ENCODE measurements at places on chromosomes 1 and 21.

DNA sequence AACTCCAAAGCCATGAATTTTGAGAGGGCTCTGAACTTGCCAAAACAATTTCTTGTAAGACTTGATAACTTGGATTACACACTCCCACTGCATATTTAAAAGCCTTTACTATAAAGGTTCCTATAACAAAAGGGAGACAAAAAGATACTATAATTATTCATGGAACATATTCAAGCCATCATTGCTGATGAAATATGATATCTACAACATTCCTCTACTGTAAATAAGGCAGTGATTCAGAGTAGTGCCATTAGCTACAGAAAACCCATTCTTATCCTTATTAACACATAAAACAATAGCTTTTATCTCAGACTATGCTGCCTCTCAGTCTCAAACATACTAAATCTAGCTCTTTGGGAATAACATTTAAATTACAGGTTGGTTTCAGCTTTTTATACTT is 675.5 kb upstream of the CXADR start:
- no peak for DNase-seq

GRCh38 chr1:232806186-232806510 is 932 bp downstream of the MAP10 start:
- no peak for DNase-seq

- DNase-seq: no peak
Measured at GRCh38 chr1:168304865-168305264, 24.2 kb downstream of the TBX19 start.

DNA sequence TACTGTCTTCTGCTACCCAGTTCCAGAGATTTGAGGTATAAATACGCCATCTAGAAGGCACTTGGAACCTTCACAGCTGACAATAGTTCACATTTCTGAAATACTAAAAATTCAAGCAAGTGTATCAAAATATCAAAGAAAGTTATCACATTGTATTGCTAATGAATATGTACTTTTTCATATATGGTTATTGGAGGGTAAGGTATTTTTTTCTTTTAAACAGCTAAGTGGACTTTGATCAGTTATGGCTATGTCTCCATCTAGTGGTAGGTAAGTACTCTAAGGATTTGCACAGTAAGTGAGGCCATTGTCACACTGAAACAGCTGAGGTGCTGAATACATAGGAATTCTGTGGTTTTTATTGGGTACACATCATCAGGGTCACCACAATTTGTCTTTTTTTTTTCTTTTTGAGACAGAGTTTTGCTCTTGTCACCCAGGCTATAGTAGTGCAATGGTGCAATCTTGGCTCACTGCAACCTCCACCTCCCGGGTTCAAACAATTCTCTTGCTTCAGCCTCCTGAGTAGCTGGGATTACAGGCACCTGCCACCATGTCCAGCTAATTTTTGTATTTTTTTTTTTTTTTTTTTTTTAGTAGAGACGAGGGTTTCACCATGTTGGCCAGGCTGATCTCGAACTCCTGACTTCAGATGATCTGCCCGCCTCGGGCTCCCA is 49.1 kb upstream of the CR2 start:
- no peak for DNase-seq

DNA sequence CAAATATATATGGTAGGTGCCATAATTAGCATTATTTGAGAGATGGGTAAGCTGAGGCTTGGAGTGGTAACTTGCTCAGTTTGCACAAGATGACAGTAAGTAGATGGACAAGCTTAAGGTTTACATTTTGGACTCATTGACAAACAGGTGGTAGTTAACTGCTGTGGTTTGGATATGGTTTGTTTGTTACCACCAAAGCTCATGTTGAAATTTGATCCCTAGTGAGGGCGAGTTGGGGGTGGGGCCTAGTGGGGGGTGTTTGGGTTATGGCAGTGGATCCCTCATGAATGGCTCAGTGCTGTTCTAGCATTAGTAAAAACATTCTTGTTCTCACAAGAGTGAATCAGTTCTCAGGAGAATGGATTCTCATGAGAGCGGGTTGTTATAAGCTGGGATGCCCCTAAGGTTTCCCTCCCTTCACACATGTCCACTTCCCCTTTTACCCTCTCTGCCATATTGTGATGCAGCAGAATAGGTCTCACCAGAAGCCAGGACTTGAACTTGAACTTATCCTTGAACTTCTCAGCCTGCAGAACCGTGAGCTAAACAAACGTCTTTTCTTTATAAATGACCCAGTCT is 6.6 kb upstream of the PRRX1 start:
- no peak for DNase-seq

DNA sequence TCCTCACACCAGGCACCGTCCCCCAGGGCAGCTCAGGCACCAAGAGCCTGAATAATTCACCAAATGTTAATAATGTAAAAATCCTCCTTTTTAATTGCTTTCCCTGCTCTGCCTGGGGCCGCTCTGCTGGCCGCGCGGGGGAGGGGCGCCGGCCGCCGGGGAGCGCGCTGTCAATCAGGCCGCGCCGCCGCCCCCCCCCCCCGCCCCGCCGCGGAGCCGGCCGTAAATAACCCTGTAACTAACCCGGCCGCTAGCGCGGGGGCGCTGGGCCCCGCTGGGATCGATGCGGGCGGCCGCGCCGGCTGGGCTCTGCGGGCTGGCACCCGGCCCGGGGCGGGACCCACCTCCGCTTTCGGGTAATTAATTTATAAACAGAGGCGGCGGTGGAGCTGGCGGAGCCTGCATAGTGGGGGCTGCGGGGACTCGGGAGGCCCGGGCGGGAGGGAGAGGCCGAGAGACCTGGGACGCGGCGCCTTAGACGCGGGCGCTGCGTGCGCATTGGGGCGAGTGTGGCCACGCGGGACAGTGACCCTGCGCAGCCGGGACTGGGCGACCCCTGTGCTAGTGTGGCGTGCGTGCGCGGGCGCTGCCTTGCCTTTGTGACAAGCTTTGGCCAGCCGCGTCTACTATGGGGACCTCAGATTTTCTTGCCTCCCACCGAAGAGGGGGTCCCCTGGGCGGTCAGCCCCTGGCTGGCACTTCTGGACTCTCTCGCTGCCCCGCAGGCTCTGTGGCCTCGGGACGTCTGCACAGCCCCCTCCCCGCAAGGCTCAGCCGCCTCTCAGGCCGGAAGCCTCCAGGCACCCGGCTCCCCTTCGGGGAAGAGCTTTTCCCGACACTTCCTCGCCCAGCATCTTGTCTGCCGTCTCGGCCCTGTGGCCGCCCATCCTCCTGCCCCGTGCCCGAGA is 16.6 kb downstream of the SAMD11 start:
- DNase-seq: no peak

DNA sequence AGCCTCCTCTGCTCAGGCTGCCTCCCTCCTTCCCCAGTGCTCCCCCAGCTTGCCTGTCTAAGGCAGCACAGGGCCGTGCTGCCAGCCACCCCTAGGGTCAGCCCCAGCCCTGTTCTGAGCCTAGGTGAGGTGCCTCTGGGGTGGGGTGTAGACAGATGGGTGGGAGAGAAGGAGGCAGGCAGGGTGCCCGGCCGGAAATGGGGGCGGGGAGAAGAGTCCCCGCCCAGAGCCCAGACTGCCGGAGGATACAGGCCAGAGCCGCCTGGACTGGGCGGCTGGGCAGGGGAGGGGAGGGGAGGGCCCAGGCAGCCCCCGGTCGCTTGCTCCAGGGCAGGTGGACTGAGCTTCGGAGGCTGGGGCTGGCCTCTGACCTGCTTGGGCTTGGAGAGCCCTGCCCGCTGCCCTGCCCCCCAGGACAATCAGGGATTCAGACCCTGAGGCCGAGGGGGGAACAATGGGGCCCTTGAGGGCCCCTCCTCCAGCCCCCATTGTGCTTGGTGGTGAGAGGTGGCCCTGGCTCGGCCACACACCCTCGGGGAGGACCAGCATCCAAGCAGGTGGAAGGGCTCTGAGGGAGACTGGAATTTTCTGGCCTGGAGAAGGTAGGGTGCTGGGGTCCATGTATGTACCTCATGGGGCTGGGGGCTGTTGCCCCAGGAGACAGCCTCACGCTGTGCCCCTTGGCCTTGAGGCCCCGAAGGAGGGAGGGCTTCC is at the start of gene GJC2:
Gene GJC2, plus strand, starts transcription at position 525 of the 714 bp plus-strand sequence. CDS start 7,829 bp downstream, outside the sequence.
- DNase-seq: no peak

DNA sequence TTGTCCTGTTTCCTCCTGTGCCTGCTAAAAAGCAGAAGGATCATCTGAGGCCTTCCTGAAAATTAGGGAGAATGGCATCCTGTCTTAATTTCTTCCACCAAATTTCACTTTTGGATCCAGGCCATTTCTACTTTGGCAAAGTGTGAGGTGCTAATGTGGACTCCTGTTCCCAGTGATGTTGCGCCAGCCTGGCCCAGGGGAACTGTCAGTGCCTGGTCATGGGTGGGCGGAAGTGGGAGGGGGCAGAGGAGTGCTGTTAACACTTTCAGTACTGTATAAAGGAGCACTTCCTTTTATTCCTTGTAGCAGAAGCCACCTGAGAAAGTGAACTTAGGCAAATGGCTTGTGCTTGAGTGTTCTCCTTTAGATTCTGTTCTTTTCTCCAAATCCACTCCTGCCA is 19.9 kb downstream of the ELAPOR1 start:
- no peak for DNase-seq

GRCh38 chr1:84223751-84224432 is 77.6 kb upstream of the SAMD13 start:
- DNase-seq: no peak

GRCh38 chr21:45858180-45858579 is 123.4 kb upstream of the COL6A1 start:
- DNase-seq: no peak

- no peak for DNase-seq
Measured at GRCh38 chr1:61682891-61683290, 42.0 kb downstream of the TM2D1 start.

GRCh38 chr1:197801684-197802083 is 26.4 kb upstream of the DENND1B start:
- DNase-seq: no peak

DNA sequence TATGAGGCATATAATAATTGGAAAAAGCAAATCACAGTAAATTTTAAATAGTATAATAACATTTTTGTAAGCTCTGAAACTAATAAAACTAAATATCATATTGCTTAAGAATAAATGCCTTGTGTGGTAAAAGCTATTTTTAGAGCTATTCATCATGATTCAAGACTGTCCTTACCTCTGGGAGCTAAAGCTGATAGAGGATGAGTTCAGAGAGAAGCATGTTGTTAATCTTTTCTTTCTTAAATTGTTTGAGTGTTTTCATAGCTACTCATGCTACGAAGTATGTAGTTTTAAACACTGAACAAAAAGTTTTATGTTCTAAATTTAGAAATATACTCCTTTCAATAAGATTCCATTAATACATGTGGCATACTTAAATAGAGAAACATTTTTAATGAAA is 30.5 kb downstream of the IFI16 start:
- no peak for DNase-seq

DNA sequence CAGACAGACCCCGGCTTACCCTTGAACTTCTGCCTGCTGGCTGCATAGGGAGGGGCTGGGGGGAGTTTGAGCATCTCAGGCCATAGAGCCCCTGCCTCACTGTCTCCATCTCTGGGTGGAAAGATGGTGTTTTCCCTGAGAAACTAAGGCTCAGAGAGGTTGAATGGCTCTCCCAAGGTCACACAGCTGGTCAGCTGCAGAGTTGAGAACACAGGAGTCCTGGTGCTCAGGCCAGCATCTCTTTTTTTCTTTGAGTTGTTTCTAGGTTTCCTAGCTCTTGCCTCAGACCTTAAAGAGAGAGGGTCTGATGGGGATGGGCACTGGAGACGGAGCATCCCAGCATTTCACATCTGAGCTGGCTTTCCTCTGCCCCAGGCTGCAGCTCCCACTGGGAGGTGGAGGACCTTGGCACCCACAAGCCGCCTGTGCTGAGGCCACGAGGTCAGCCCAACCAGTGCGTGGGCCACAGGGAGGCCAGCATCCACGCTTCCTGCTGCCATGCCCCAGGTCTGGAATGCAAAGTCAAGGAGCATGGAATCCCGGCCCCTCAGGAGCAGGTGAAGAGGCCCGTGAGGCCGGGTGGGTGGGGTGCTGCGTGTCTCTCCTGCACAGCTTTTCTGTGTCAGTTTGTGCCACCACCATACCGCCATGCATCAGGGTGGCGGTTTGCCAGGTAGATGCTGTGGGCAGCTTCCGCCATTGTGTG is 21.8 kb downstream of the PCSK9 start:
- no peak for DNase-seq

- no peak for DNase-seq
Measured at GRCh38 chr1:111270771-111271463, 19.7 kb upstream of the CHIA start.

- DNase-seq: no peak
Measured at GRCh38 chr1:5410652-5411051, 581.6 kb downstream of the NPHP4 start.

GRCh38 chr21:42218836-42219605 is at the start of gene ABCG1:
TSS of gene ABCG1 (plus strand) at chr21:42219140. CDS start at chr21:42219263, 123 bp downstream.
- DNase-seq: no peak

DNA sequence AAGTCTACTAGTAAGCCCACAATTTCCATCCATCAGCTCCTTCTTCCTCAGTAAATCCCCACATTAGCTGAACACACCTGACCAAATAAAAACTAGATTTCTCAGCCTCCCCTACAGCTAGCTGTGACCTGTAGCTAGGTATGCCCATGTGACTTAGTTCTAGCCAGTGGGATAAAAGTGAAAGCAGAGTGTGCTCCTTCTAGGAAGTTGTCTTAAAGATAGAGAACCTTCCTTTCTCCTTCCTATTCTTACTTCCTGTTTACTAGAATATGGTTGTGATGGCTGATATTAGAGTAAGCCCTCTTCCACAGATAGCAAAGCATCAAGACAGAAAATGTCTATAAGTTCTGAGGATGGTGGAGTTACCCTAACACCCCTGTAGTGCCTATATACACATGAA is 67.0 kb downstream of the PIK3R3 start:
- no peak for DNase-seq

- DNase-seq: no peak
Measured at GRCh38 chr1:197779921-197780320, 4.6 kb upstream of the DENND1B start.

DNA sequence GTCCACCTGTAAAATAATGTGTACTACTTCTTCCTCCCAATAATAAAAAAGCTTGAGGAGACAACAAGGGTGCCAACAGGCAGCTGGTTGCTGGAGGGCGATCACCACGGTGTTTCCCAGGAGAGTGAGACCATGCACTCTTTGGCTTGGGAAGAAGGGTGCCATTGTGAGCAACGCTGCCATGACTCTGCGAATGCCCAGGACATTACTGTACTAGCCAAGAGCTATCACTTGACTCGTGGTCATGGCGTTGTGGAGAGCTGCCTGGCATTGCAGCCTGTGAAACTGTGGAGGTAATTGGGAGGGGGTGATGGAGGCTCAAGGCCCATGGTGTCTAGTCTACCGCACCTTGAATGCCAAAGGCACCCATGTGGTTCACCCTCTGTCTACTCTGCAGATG is 14.6 kb upstream of the PRMT2 start:
- DNase-seq: no peak

- no peak for DNase-seq
Measured at GRCh38 chr1:115426231-115426771, 88.3 kb upstream of the NGF start.

- no peak for DNase-seq
Measured at GRCh38 chr21:43782431-43783097, 6.5 kb upstream of the CSTB start.

GRCh38 chr1:94247138-94248094 is 10.0 kb upstream of the ARHGAP29 start:
- DNase-seq: no peak

GRCh38 chr1:170660281-170660713 is 3.6 kb upstream of the PRRX1 start:
- no peak for DNase-seq
